ENCODE measurements at places on chromosomes 3 and 15.
A peak's percentile ranks its signal among the peaks of the same experiment; 100 is the strongest.

- DNase-seq: no peak
Measured at GRCh38 chr3:177145954-177146353, 51.3 kb downstream of the TBL1XR1 start.

- no peak for DNase-seq
Measured at GRCh38 chr3:127458696-127459604, 131.6 kb downstream of the TPRA1 start.

DNA sequence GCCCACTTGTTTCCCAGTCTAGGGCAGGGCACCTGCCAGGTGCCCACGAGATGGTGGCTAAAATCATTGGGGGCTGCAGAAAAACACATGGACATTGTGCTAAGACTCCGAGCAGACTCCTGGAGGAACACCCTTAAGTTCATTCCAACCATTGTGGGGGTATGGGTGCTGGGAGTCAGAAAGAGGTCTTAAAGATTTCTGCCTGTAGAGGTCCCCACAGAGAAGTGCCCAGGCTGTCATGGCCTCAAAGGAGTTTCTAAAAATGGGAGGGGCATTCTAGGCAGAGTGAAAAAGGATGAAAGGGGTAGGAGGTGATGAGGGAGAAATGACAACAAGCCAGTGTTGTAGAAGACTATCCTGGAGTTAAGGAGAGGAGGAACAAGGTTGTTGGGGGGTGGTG lies 17.1 kb downstream of the RBP1 start:
- DNase-seq: no peak

GRCh38 chr15:67185621-67186225 lies 68.7 kb downstream of the AAGAB start:
- DNase-seq: peak; percentile 25

DNA sequence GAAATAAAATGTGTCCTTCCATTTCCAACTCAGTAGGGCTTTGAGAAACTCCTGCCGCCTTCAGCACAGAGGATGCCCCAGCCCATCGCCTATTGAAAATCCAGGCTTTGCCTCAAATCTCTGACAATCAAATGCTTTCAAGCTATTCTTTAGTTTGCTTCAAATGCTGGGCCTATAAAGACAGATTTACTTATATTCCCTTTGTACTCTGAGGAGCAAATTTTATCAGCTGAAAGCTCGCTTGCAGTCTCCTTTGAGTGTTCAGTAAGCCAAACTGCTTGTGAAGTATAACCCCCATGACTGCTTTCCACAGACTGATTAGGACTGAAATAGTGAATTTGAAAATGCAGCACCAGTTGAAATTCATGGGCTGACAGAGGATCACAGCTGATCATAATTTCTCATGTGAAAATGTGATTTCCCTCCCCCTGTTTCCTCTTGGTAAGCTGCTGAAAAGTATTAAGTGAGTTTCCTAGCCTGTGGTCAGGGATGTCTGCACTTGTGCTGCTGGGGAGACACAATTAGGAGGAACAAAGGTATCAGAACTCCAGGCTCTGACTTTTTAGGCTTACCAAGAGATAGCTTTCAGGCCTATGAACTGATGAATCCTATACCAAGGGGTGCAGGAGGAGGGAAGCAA lies 563.4 kb upstream of the TGFBR2 start:
- DNase-seq: no peak

DNA sequence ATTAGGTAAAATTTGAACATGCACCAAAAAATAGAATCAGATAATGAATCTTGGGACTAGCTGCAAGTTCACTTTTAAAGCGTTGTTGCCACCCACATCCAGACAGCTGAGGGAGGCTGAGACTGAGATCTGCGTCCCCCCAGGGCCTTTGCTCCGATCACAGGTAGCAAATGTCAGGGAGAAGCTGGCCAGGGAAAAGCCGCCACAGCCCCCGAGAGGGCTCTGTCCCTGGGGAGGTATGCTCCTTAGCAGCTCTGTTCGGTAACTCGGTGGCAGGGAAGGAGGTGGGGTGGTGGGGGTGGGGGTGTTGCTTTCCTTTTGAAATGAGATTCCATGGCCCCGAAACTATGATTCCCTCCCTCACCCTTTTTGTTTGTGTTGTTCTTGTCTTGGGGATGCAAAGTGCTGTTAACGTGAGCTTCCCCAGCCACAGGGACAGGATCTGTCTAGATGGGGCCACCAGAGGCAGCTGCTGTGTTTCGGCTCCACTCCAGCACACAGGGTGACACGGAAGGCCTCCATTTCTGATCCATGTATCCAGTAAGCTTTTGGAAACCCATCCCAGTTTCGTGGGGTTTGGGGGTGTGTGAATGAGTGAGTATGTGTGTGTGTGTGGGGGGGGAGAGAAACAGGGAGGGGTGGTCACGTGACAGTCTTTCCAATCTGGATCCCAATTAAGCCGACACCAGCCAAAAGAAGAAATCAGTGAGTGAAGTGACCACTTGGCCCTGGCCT lies 1.1 kb upstream of the MINAR1 start:
- DNase-seq: no peak

- DNase-seq: no peak
Measured at GRCh38 chr3:170050753-170051152, 13.0 kb downstream of the GPR160 start.

- no peak for DNase-seq
Measured at GRCh38 chr3:69558912-69559311, 173.0 kb upstream of the FRMD4B start.

- DNase-seq: no peak
Measured at GRCh38 chr15:99704444-99704838, 28.8 kb downstream of the LYSMD4 start.

DNA sequence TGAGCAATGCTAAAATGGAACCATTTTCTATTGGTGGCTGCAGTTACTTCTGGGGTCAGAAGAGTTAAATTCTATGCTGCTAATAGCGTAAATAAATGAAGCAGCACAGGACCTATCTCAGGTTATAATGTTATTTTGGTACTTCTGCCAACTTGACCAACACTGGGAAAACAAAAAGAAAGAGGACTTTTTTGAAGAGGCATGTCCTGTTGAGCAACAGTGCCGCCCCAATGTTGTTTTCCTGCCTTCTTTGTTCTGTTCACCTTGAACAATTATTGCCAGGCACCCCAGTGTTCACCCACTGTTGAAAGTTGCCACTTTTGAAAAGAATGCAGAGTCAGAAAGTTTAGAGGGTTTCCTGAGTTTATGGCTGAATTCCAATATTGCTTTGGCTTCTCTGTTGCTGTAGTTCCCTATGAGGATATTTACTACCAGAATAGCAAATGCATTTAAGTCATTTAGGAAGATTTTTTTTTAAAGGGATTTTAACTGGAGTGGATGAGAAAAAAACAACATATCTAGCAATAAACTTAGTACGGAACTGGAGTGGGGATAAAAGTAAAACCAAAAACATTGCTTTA lies 679.0 kb upstream of the DPPA4 start:
- DNase-seq: no peak

DNA sequence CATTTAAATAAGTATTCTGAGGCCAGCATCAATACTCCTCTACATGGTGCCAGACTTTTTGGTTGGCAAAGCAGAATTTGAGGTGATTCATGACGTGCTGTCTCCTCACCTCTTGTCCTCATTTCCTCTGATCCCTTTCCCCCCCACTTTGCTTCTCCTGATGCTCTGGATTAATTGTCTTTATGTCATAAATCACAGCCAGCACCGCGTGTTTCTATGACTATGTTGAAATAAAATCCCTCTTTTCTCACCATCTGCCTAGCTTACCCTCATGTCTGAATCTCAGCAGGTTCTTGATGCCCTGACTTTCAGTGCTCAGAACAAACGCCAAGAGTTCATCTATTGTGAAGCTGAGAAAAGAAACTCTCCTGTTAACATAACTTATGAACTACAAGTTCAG lies 19.7 kb upstream of the PTPRG start:
- DNase-seq: no peak

- no peak for DNase-seq
Measured at GRCh38 chr3:87541723-87542122, 265.3 kb upstream of the POU1F1 start.

Measured in natural killer cell (primary cell).